ENCODE measurements at places on chromosomes 1 and 21. TPM values are rescaled to one million over a fixed set of nuclear protein-coding genes. Genes with fewer than 3 reads are reported as not detected.

The TMEM82 gene
- total RNA-seq = not detected

GRCh38 chr1:199311478-199312262, 672.8 kb downstream of the PTPRC start:
- H3K36me3 ChIP-seq = no peaks in the 10 kb centered on the region
- no peak for DNase-seq
- H3K4me1 ChIP-seq = no peaks in the 10 kb centered on the region
- H3K27ac ChIP-seq = no peak overlapping the region
- H3K4me3 ChIP-seq = no peak overlapping the region
- H3K27me3 ChIP-seq = no peaks in the 10 kb centered on the region

- H3K27me3 ChIP-seq = no peaks in the 10 kb centered on the region
- H3K4me3 ChIP-seq = no peak overlapping the region
- H3K27ac ChIP-seq = no peak overlapping the region
- H3K36me3 ChIP-seq = no peaks in the 10 kb centered on the region
- H3K4me1 ChIP-seq = no peaks in the 10 kb centered on the region
These were observed 99.9 kb upstream of the PROX1 start for GRCh38 chr1:213887842-213888241.

The PCAT6 gene
- total RNA-seq = 2.4 TPM

- no peaks in the 10 kb centered on the region for H3K36me3 ChIP-seq
- DNase-seq = no peak
- no peak overlapping the region for H3K4me3 ChIP-seq
- H3K4me1 ChIP-seq = no peaks in the 10 kb centered on the region
These were observed 150.0 kb downstream of the TPR start for GRCh38 chr1:186225096-186225495.

The SLC6A9 gene
- total RNA-seq = 28.5 TPM

The RGS7 gene
- not detected for total RNA-seq

DNA sequence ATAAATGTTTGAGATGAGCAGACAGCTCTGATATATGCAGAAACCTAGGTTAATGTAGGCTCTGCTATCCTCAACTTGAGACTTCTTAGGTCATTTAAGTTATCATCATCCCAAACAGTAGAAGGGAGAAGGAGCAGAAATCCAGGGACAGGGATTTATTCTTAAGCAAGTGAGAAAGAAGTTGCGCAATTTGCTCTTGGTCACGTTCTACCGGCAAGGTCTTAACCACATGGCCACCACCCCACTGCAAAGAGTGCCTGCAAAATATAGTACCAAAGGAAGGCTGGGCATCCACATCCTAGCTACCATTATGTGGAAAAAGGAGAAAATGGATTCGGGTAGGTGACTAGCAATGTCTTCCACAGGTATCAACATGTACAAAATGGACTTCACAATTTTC, 25.2 kb downstream of the CRNN start:
- no peaks in the 10 kb centered on the region for H3K4me1 ChIP-seq
- no peak overlapping the region for H3K4me3 ChIP-seq
- peaks cover 8% of the 10 kb centered on the region for H3K27me3 ChIP-seq
- H3K36me3 ChIP-seq = no peaks in the 10 kb centered on the region
- DNase-seq = no peak

The GLRX2 gene
- total RNA-seq = 19.4 TPM

The ANGPTL1 gene
- 11.0 TPM for total RNA-seq

Measured in left lung (tissue), 14 donors.